Pulmonary artery endothelial cell (primary cell): ENCODE measurements at places on chromosomes 5 and 9. TPM values are rescaled to one million over a fixed set of nuclear protein-coding genes. Genes with fewer than 3 reads are reported as not detected.

- DNase-seq, result no peak
Measured at GRCh38 chr5:137392261-137392660, 106.9 kb downstream of the SPOCK1 start.

- DNase-seq, result no peak
Measured at GRCh38 chr5:159206368-159206767, 3.0 kb downstream of the RNF145 start.

The ATP10B gene
- not detected in 2 replicates for total RNA-seq

DNA sequence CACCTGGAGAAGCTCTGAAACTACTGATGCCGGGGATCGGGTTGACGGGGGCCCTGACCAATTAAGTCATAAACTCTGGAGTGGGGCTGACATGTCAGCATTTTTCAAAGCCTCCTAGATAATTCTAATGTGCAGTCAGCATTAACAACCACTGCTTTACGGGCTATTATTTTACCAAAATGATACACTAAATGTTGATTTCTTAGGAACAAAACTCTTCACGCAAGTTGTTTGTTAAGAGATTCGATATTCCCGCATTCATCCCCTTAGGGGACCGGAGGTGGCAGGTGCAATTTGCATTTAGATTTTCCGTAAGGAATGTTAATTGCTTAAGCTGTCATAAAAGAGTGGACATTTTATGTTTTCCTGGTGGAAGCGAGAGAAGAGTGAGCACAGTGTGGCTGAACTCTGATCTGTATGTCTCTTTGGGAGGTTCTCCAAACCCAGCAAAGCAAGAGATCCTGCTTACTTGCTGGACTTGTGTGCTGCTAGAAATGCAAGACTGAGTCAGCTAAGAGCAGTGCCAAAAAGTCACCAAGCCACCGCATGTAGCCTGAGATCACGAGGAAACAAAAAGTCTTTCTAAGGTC is 77.6 kb downstream of the UGCG start:
- no peak for DNase-seq

DNA sequence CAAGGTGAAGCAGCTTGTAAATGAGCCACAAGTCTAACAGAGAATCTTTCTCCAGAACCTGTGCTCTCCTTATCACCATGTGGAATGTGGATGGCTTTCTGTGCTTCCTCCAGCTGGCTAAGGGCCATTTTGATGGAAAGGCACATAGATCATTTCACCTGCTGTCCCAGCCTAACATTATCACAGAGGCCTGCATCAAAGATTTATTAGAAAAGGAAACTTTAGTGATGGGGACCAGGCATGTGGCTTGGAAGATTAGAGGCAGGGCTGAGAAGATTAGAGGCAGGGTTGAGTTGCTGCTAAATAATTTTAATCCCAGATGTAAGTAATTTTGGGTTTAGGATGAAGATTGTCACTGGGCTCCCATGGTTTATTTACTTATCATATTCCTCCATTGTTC is 6.3 kb downstream of the SPEF2 start:
- no peak for DNase-seq

DNA sequence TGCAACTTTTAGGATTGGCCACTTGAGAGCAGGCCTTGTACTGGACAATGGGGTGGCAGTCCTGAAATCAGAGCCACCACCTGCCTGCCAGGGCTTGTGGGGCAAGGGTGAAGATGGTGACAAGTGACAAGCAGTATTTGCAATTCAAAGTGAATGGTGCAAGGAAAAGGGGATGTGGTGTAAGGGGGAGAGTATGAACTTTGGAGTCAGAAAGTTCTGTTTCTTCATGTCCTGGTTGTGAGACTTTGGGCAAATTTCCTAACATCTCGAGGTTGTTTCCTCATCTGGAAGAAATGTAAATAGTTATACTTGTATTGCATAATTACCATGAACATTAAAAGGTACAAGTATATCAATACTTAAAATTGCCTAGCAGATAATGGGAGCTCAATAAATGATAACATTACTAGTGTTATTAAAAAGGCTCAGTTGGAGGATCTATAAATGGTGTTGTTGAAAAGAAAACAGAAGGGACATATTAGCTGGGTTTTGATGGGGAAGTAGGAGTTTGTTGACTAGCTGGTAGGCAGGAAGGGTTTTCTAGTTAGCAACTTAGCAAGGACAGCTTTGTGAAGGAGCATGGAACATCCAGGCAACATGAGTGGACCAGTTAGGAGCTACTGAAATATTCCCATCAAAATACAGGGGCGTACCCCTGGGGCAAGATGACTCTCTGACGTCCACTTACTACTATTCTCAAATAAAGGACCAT is 21.3 kb upstream of the MEGF9 start:
- no peak for DNase-seq

- no peak for DNase-seq
Measured at GRCh38 chr9:2817999-2818803, 25.7 kb downstream of the PUM3 start.

- no peak for DNase-seq
Measured at GRCh38 chr9:27247756-27248155, 49.2 kb downstream of the EQTN start.

The TLE4 gene
- total RNA-seq, result 9.6 and 10.4 TPM in 2 replicates

The SLC6A7 gene
- total RNA-seq, result not detected in 2 replicates

The SLC9A3 gene
- 0.71 and 0.92 TPM in 2 replicates for total RNA-seq

The IFNA2 gene
- total RNA-seq, result not detected in 2 replicates

- DNase-seq, result no peak
Measured at GRCh38 chr5:155765715-155766114, 561.2 kb upstream of the SGCD start.

The PHPT1 gene
- total RNA-seq, result 150 and 171 TPM in 2 replicates

The OR1J2 gene
- not detected in 2 replicates for total RNA-seq

GRCh38 chr5:67042176-67043003 is 154.2 kb downstream of the CD180 start:
- DNase-seq, result no peak

GRCh38 chr5:178215280-178216002 is 11.1 kb downstream of the HNRNPAB start:
- DNase-seq, result no peak

DNA sequence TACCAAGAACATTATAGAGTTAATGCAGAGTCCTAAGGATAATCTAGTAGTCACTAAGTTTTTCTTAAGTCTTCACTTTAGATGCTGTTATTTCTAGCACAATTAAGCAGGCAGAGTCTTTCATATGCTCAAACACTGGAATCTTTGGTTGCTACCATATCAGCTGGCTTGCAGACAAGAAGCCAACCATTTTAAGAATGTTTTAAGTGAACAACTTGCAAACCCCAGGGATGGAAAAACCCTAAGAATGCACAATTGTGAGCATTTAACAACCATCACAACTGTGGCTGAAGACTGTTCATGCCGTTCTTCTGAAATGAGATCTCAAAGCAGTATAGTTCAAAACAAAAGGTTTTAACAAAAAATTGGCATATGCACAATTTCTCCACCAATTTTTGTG is 55.1 kb downstream of the CSNK1A1 start:
- DNase-seq, result no peak

DNA sequence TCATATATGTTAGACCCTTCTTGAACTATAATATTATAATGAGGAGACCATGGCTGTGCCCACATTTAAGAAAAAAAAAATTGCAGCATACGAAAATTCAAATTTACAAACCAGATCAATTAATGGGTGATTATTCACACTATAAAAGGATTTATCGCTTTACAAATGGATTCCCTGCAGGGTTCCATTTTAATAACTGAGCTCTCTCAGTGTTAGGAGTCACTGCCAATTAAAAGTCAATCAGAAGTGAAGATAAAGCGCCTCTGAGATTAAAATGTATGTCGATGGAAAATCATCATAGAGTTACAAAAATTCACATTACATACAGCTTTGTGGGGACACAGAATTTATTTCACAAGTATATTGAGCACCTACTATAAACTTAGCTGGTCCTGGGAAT is 66.6 kb upstream of the SMARCA2 start:
- DNase-seq, result no peak

The SGCD gene
- not detected in 2 replicates for total RNA-seq

The C9orf40 gene
- 3.0 and 4.8 TPM in 2 replicates for total RNA-seq

The AGXT2 gene
- not detected in 2 replicates for total RNA-seq

The ANKRD31 gene
- not detected in 2 replicates for total RNA-seq

DNA sequence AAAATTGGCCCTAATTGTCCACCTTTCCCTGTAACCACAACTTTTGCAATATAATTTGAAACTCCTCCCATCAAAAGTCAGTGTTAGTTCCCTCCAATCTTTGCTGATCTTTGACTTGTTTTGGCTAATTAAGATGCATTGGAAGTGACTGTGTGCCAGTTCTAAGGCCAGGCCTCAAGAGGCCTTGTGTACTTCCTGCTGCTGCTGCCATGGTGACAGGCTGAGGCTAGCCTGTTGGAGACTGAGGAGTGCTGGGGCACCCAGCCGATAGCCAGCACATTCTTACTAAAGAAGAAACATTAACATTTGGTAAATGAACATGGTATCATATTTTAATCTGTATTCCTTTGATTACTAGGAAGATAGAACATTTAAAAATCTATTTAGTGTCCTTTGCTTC is 86.5 kb downstream of the SREK1 start:
- no peak for DNase-seq

DNA sequence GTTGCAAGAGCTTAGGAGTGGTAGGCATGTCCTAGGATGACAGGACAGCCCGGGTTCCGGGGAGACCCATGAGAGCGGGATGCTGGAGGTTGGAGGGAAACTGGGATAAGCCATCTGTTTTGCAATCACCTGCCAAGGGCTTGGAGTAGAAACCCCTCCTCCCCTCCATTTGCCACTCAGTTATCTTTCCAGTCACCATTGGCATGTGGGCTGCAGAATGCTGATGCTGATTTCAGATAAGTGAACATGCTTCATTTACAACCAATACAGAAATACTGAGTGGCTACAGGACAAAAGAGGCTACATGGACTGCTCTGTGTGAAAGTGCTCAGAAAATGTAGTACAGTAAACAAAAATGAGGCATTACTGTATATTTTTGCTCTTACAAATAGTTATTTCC is 93.4 kb upstream of the KIF2A start:
- no peak for DNase-seq

DNA sequence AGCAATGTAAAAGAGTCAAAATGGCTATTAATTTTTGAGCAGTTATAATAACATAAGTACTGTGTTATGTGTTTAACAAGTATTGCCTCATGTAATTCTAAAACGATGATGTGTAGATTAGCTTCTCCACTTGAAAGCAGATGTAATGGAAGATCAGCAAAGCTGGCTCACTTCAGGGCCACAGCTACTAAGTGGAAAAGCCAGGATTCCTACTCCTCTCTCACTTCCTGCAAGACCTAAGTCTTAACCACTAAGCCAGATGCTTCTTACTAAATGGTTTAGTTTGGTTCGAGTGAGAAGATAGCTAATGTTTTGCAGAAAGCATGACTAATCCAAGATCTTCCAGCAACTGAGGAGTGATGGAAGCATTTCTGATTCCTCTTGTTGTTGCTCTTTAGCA is 15.7 kb upstream of the TNC start:
- no peak for DNase-seq

DNA sequence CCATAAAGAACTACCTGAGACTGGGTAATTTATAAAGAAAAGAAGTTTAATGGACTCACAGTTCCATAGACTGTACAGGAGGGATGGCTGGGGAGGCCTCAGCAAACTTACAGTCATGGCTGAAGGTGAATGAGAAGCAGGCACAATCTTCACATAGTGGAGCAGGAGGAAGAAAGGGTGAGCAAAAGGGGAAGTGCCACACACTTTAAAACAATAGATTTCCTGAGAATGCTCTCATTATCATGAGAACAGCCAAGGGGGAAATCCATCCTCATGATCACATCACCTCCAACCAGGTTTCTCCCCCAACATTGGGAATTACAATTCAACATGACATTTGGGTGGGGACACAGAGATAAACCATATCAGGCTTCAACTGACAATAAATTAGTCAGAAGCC is 664.9 kb downstream of the TAF11L14 start:
- DNase-seq, result no peak

- DNase-seq, result no peak
Measured at GRCh38 chr9:69078581-69078980, 43.0 kb downstream of the FXN start.

The NEURL1B gene
- total RNA-seq, result 0.46 and 0.67 TPM in 2 replicates

DNA sequence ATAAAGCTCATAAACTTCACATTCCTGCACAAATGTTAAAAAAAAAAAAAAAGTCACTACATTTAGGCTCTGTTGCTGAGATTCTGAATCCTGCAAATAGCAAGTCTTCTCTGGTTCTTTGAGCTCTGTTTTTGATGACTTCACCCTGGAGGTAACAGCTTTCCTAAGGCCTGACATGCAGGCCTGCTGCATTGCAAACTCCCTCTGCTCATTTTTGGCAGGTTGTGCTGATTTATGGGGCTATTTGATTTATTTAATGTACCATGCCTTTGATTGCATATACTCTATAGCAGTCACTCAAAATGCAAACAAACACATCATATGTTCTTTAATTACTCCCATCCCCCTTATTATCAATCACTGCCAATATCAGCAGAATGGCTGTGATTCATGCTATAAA is 416.1 kb upstream of the IZUMO3 start:
- DNase-seq, result no peak

- no peak for DNase-seq
Measured at GRCh38 chr9:113652355-113653152, 189.0 kb downstream of the RGS3 start.

DNA sequence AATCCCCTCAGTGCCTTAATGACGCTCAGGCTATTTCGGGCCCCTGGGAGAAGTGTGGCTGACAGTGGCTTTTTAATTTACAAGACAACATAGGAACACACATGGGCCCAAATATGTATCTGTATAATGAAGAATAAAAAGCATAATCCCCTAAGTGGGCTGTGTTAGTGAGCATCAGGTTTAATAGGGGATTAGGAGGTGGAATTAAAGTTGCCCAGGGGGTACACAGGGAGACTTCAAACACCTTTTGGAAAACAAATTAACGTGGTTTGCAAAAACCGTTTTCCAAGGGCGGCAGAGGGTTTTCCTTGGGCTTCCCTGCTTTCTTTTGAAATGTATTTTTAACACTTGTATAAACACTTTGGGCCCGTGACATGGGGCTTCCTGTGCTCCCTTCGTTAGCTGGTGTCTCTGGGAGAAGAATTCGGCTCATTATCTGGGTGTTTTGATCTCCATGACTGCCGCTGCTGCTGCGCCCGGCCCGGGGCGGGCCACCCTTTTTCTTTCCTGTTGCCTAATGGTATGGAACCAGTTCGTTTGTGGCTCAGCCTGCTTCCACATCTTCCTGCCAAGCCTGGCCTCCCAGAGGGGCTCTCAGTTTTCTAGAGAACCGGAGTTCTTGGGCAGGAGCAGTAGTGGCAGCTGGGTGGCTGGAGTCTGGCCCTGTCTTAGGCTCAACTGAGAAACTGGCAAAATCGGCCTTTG is 173.0 kb downstream of the MACROH2A1 start:
- DNase-seq, result no peak

DNA sequence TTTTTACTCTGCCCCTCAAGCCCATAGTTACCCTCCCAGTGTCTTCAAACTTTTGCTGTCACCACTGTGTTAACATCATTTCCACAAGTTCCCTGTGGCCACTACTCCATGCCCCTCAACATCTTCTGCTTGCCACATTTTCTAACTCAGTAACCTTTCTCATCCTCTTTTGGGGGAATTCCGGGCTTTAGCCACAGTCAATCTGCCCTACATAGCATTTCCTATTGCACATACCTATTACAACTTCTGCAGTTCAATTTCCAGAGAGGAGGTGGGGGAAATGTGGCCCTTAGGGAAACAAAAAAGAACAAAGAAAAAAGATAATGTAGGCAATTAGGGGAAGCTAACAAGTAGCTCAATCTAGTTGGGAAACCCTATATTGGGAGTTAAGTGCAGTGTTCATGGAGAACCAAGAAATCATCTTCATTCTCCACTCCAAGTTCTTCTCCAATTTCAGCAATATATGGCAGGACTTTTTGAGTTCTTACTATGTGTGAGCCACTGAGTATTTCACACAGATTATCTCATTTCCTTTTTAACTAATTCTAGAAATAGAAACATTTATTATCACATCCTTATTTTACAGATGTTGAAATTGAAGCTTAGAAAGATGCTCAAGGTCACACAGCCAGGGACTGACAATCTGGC is 40.2 kb upstream of the LPAR1 start:
- no peak for DNase-seq

The ZSWIM6 gene
- 21.1 and 25.5 TPM in 2 replicates for total RNA-seq

The PRLR gene
- total RNA-seq, result not detected in 2 replicates
